ENCODE measurements at places on chromosomes 3 and 15. TPM values are rescaled to one million over a fixed set of nuclear protein-coding genes. Genes with fewer than 3 reads are reported as not detected.

DNA sequence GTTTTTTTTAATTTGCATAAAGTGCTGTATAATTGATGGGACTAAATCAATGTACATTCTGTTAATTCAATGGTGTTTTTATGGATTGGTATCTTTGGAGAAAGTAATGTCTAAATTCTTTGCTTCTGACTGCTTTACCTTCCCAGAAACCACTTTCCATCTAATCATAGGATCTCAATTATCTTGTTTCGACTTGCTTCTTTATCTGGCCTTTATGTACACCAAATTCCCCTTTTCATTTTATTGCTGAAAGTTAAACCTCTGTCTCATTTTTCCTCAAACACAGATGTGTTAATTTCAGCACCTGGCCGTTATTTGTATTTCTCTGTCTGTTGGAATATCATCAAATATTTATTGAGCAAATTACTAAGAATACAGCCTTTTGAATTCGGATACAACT, 287.3 kb upstream of the GBE1 start:
- no peak for DNase-seq

GRCh38 chr3:145457825-145458552, 703.0 kb downstream of the PLOD2 start:
- no peak for DNase-seq

DNA sequence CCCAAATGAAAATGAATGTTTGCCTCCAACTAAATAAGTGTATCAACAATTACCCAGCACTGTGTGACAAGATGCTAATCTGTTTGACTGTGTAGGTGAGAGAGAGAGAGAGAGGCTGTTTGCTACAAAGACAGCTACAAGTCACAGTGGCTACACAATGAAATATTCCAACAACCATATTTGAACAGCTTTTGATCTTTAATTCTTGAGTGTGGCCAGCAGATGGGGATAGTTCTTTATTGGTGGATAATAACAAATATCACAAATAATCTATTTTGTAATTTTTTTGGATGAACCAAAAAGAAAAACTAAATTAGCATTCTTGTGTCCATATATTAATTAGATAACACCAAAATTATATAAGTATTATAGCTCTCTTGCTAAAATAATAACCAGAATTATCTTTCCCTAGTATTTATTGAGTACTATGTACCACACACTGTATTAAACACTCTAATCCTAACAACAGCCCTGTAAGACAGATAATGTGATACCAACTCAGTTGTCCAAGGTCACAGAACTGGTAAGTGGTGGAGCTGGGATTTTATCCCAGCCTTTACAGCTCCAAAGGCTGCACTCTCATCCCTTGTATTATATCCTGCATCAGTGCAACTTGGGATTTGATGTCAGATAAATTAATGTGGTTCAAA, 61.9 kb upstream of the C3orf80 start:
- DNase-seq: no peak

DNA sequence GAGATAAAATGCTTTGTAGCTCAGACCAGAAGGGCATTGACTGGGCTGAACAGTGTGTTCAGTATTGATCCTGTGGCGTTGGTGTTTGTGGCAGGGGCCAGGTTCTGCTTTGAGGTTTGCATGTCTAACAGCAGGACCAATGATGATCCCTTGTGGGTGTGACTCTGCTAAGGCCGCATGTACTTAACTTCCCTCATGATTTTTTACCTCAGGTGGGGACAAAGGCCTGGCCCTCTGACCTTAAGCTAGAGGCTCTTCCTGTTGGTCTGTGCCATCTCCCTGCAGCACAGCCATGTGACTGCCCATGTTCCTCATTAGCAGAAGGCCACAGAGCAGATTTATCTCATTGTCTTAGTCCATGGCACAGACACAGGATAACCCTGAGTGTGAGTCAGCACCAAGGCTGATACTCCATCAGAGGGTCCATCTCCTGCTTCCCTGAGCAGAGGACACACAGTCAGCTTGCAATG, 34.3 kb upstream of the BSN start:
- no peak for DNase-seq

GRCh38 chr3:126955004-126955790, 27.7 kb upstream of the PLXNA1 start:
- DNase-seq: no peak

GRCh38 chr15:63418811-63419210, 37.2 kb upstream of the CA12 start:
- no peak for DNase-seq

DNA sequence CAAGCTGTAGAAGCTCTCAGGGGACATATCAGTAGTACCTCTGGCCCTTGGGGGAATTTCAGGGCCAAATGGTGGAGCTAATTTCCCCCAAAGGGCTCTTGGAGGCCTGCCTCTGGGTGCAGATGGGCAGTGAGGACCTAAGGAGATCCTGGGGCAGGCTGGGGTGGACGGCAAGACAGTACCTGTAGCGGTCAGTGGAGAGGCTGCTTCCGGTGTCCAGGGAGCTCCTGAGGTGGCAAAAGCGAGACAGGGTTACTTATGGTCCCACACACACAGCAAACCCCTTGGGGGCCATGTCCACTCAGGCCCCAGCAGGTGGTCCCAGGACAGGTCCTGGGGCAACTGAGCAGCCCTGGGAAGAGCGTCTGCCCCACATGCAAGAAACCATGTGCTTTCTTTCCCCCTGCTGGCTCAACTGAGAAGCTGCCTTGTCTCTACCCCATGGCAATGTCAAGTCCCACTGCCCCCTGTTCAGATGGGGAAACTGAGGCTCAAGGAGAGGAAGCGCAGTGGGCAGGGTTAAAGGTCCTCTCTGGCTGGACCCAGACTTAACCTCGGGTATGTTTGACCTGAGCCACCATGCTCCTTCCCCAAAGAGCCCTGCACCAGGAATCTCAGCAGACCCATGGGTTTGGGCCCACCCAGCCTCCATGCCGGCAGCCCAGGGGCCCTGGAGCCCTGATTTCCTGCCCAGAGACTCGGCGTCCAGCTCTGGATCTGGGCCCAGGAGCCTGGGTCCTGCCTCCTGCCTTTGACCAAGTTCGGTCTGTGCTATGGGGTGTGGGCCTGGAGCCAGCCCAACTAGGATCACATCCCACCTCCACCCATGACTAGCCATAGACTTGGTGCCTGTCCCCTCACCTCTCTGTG, 25.7 kb downstream of the IQSEC1 start:
- DNase-seq: no peak

DNA sequence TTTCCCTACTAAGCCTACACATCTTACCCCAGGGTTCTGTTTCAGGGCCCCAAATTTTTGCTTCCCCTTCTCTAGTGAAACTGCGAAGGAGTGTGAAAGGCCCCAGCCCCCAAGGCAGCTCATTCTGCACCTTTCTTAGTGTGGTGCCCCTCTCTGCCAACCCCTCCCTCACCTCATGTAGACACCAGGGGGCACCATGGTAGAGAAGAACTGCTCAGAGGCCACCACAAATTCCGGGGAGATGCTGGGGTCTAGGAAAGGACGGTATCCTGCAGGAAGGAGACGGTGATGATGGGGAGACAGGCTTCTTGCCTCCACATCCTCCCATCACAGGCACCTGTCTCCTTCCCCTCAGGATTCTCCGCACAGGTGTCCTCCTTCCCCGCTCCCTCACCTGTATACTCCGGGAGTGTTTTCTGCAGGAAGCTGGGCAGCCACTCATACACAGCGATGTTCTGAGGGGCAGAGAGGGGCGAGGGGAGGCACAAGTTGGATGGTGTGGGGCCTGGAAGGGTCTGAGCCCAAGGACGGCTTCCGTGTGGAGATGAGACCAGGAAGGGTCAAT, 3.6 kb downstream of the DUOX2 start:
- no peak for DNase-seq

DNA sequence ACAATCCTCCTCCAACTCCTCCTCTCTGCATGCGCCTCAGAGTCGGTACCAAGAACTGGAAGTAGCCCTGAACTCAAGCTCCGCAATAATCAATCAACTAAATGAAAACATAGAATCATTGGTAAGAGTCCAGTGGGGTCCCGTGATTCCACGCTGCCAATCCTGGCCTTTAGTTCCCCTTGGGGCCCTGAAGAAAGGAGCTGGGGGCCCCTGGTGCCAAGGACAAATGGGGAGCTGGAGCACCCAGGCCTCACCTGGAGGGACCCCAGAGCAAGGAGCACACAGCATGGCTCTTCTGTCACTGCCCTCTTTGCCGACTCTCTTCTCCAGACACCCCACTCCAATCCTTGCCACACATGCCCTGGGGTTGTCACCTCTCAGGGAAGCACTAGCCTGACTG, 80.3 kb downstream of the ADAMTS7 start:
- DNase-seq: no peak

The DGKG gene
- total RNA-seq: 16.2 TPM

The SPESP1 gene
- 3.0 TPM for total RNA-seq

The TRA2B gene
- total RNA-seq: 120 TPM

DNA sequence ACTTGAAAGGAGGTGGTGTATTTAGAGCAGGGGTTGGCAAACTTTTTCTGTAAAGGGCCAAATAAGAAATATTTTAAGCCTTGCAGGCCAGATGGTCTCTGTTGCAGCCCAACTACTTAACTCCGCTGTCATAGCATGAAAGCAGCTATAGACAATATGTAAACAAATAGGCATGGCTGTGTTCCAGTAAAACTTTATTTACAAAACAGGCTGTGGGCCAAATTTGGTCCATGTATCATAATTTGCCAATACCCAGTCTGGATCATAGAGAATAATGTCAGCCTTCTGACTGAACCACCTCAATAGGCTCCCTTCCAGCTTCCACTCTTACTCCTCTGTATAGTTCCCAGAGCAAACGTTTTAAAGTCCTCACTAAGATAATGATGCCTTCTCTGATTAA, 638.8 kb upstream of the CFAP20DC start:
- DNase-seq: no peak

DNA sequence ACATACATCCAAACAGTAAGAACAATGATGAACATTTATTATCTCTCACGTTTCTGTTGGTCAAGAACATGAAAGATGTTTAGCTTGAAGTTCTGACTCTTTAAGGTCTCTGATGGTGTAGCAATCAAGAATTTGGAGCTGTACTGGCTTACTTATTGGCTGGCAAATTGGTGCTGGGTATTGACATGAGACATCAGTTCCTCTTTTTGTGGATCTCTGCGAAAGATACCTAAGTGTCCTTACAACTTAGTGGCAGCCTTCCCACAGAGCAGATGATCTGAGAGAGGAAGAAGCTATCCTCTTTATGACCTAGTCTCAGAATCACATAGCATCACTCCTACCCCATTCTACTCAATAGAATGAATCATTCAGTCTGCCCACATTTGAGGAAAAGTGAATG, 309.8 kb upstream of the DCBLD2 start:
- DNase-seq: no peak

DNA sequence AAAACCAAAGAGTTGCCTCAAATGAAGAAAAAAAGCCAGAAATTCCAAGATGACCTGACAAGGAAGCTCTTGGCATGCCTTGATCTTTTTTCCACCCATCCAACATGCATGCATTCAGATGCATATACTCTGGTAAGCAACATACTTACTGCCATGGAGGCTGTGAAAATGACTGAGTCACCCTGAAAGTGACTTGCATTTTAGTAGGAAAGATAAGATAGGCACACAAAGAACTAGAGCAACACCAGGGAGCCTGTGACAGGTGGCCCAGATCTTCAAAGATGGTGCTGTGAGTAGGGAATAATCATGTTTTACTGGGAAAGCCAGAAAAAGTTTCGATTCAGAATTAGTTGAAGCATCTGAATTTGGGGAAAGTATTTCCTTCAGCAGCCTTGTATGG, 185.1 kb upstream of the SLCO3A1 start:
- DNase-seq: no peak

The LRRC15 gene
- total RNA-seq: 0.29 TPM

The IGSF11 gene
- total RNA-seq: 2.0 TPM

DNA sequence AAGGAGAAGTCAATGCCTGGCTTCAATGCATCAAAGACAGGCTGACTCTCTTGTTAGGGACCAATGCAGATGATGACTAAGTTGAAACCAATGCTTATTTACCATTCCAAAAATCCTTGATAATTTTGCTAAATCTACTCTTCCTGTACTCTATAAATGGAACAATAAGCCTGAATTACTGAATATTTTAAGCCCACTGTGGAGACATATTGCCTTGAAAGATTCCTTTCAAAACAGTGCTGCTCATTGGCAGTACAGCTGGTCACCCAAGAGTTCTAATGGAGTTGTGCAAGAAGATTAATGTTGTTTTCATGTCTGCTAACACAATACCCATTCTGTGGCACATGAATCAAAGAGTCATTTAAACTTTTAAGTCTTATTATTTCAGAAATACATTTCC, 181.0 kb upstream of the CBLB start:
- DNase-seq: no peak

The PLCL2 gene
- total RNA-seq: 9.5 TPM

DNA sequence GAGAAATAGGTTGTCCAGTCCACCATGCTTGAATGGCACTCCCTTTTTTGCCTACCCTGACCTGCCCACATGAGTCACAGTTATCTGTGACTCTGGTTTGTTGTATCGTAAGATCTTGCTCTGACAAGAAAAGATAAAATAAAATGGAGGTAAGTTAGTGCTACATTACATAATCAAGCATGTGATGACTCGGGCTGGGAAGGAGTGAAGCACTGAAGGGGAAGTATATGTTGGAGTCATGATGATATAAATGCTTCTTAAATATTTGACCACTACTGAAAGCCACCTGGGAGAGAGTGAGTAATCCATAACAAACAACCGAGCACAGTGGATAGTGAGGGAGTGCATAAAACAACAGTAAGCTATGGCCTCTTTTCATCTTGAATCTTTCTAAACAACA, 124.4 kb downstream of the SHOX2 start:
- DNase-seq: no peak

DNA sequence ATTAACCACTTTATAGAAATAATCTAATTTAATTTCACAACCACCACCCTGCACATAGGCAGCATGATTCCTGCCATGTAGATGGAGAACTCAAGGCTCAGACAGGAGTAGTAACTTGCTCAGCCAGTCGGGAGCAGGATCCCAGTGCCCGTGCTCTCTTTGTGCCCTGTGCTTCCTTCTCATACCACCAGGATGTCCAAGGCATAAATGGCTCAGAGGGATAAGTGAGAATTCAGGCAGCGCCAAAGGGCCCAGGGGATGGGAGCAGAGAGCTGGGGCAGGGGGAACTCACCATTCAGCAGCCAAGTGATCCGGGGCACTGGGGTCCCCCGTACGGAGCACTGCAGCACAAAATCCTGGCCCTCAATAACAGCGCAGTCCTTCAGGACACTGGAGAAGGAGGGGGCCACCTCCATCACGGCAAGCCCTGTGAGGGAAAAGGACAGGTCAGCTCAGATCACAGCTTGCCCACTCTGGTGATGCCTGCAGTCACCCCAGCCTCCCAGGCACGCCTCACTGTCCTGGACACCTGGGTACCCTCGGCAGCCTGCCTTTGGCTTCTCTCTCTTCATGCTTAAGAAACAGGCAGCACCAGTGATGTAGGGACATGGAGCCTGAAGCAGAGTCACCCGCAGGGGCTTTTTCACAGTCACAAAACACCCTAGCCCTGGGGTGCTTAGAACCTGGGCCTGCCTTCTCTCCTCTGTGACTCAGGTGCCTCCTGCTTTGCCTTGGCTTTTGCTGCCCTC, 141.0 kb upstream of the HACD2 start:
- peak; percentile 38 for DNase-seq
